ENCODE measurements at places on chromosomes 11 and 22.
A peak's percentile ranks its signal among the peaks of the same experiment; 100 is the strongest.

DNA sequence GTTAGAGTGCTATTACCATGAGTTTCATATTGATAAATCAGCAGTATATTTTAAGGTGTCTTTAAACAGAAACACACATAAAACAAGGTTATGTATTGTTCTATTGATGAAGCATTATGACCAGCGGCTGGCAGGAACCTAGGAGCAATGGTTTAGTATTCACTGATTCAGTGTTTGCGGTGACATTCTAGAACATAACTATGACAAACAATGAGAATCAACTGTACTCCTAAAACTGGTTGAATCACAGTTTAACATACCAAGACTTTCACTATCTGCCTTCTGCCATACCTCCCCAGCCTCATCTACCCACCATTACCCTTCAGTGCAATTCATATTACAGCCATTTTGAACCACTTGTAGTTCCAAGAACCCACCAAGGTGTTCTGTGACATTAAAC is 8.8 kb downstream of the HOATZ start:
- no peak for DNase-seq

DNA sequence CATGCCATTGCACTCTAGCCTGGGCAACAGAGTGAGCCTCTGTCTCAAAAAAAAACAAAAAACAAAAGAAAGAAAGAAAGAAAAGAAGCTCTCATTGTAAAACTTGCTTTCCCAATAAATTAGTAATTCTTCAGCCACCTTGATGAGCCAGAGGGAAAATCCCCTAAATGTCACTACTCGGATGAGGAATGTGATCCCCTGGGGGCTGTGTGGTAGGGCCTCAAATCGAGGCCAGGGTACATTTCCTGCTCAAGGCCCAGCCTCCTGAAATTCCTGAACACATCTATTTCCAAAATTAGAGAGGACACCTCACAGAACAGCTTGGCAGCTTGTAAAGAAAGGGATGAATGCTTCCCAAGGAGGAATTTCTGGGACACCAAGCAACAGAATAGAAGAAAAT is 147.1 kb upstream of the SESN3 start:
- DNase-seq, result no peak

DNA sequence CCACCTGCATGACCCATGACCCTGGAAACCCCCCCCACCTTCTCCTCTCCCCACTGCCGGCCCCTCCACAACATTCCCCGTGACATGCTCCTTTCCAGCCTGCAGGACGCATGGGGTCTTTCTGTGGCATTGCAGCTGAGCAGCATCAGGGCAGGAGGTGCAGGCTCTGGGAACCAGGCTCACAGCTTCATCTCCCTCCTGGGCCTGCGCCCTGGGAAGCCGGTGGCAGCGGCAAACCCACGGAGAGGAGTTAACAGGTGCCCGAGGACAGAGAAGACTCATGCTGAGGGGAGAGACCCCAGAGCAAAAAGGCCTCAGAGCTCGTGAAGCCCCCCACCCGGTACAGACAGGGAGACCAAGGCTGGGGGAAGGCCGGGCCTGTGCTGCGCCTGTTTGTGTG is 32.2 kb downstream of the CDKN1C start:
- no peak for DNase-seq

DNA sequence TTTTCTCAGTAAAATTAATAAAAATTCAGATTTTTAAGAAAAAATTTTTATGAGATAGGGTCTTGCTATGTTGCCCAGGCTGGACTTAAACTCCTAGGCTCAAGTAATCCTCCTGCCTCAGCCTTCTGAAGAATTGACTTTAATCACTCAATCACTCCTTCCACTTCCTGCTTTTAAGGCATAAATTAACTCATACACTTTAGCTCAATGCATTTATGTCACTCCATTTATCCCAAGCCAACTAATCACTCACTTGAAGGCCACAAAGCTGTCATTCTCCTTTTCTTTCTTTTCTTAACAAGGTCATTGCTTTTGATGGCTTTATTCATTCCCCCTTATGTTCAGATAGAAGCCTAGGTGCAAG is 877 bp downstream of the ALG9 start:
- no peak for DNase-seq

DNA sequence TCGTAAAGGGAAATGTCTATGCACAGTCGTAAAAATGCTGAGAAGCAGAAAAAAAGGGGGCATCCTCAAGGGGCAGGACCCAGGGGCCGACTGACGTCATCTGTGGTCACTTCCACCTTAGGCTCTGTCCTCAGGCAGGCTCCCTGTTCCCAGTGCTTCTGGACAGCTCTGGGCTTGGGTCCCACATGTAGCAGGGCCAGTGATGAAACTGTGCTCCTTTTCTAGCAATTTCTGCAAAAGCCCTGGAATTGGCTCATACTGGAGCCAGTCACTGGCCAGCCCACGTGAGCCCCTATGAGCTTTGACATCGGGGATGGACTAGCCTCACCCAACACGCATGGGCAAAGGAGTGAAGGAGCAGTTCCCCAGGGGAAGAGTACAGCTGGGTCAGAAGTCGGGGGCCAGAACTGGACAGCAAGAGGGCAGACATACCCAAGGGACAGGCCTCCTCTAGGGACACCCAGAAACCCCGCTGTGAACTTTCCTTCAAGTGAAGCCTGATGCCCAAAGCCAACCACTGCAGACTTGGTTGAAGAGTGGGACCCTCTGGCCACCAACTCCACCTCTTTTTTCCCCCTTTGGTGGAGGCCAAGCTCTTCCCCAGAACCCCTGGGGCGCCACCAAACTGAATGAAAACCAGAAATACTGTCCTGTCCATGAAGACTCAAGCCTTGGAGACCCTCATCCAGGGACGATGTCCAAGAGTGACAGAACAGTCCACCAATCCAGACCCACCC is 1349.0 kb downstream of the BRD1 start:
- DNase-seq, result no peak

DNA sequence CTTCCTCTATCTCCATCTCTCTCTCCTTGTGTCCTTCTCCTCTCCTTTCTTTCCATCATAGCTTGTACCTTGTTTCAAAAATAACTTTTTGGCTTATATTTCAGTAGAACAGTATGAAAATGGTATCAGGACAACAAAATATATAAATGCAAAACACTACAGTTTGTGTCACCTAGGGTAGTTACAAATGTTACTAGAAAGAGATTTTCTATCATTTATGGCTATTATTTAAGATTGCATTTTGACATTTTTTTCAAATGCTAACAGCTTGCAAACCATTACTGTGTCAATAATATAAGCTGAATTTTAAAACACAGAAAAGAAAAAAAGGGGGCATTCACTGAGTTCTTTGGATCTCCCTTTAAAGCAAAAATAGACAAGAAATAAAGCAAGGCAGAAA is 392.3 kb upstream of the LRRC4C start:
- no peak for DNase-seq

DNA sequence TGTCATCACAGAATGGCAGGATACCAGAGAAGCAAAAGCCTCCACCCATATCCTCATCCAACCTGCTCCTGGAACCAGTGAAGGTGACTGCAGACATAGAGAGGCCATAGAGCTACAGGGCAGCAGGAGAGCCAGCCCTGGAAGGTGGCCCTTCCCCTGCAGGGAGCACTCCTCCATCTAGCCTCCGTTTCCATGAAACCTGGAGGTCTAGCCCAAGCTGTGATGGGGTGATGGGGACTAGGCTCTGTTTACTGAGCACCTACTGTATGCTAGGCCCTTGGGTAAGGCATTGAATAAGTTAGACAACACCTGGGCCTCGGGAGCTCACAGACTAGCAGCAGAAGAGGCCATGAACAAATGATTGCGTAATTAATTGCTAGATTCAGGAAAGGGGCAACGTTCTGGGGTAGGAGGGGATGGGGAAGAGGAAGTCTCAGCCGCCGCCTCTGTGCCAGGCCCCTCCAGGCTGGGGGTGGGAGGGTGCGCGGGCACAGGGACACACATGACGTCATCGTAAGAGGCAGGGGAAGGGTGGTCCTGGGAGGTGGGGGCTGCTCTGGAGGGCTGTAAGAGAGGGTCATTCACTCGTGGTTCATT is 784 bp upstream of the SYNGR1 start:
- DNase-seq, result no peak

DNA sequence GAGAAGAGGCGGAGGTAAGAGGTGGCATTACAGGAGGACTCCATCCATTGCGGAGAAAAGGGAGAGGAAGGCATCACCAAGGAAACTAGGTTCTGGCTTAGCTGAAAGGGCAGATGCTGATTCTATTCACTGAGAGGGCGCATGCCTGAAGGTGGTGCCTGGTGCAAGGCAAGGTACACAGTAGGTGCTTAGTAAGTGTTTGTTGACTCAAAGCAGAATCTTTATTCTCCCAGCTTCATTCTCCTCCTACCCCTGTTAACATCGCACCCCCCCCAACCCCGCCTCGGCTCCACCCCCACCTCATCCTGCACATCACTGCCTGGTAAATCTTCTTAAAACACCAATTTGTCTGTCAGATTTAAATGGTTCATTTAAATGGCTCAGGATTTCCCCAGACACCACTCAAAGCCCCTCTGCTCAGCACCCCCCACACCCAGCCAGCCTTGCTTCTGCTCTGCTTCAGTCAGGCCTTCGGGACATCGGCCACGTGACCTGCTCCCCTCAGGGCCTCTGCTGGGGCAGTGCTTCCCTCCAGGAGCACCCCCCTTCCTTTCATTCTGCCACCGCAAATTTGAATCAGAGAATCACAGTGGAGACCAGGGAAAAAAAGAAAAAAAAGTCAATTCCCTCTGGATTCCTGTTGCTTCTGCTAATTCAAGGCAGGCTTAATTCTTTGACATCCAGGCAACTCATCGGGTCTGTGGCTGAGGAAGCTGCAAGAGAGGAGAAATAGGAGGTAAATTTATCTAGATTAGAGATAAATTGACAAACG is 17.8 kb upstream of the RCN1 start:
- no peak for DNase-seq

DNA sequence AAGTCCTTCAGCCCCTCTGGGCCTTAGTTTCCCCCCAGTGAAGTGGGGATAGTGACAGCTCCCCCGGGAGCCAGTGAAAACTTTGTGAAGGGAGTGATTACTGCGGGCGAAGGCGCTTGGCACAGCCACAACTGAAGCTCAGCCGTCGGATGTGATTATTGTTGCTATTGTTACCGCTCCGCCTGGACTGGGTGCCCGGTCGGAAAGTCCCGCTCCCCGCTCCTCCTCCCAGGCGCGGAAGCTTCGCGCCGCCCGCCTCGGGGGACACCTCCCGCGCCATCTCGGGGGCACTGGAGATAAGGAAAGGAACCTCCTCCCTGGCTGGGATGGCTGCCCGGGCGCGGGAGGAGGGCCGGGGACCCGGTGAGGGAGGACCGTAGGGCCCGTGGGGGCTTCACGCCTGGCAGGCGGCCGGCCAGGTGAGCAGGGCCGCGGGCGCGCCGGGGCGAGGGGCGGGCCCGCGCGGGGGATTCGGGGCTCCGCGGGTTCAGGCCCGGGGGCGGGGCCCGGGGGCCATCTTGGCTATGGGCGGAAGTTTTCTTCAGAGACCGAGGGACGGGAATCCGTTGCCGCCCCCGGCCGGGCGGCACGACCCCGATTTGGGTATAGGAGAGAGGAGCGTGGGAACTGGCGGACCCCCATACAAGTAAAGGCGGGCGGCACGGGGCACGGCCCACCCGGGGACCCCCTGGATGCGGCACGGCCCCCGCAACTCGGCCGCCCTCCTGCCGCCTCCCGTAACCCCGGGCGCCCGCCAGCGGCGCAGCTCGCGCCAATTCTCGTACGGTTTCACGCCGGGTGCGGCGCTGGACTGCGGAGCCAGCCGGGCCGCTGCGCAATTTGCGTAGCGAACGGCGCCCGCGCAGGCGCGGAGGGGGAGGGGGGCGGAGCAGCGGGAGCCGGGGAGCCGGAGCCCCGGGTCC is at the start of gene GPR137:
Gene GPR137 (plus strand): TSS at position 887 of the 923 bp plus-strand sequence. CDS start 677 bp downstream, outside the sequence.
- peak; percentile 50 for DNase-seq

DNA sequence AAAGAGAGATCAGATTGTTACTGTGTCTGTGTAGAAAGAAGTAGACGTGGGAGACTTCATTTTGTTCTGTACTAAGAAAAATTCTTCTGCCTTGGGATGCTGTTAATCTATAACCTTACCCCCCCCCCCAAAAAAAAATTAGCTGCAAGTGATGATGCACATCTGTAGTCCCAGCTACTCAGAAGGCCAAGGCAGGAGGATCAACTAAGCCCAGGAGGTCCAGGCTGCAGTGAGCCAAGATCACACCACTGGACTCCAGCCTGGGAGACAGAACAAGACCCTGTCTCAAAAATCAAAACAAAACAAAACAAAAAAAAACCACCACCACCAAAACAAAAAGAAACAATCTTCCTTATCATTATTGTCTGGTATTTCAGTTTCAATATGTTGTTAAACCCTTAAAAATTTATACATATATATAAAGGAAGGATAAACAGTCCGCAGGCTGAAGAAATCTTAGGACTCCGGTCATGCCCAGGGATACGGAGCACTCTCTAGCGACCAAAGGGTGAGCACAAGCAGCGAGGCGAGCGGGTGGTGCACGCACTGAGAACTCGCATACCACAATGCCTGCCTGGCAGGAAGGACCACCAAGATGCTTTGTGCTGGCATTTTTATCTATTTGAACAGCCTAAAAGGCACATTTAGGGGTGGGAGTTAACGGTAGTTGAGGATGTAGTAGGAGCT is 6.4 kb downstream of the POLDIP3 start:
- DNase-seq, result no peak

DNA sequence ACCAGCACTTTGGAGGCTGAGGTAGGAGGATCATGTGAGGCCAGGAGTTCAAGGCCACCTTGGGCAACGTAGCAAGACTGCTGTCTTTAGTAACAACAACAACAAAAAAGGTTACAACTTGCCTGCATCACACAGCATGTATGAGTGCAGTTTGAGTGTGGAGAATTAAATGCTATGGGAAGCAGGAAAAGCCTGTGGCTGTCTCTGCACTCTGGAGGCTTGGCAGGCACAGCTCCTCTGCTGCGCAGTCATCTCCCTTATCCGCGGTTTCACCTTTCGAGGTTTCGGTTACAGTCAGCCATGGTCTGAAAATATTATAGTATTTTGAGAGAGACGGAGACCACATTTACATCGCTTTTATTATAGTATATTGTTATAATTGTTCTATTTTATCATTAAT is 2.9 kb downstream of the MICAL2 start:
- DNase-seq, result no peak

DNA sequence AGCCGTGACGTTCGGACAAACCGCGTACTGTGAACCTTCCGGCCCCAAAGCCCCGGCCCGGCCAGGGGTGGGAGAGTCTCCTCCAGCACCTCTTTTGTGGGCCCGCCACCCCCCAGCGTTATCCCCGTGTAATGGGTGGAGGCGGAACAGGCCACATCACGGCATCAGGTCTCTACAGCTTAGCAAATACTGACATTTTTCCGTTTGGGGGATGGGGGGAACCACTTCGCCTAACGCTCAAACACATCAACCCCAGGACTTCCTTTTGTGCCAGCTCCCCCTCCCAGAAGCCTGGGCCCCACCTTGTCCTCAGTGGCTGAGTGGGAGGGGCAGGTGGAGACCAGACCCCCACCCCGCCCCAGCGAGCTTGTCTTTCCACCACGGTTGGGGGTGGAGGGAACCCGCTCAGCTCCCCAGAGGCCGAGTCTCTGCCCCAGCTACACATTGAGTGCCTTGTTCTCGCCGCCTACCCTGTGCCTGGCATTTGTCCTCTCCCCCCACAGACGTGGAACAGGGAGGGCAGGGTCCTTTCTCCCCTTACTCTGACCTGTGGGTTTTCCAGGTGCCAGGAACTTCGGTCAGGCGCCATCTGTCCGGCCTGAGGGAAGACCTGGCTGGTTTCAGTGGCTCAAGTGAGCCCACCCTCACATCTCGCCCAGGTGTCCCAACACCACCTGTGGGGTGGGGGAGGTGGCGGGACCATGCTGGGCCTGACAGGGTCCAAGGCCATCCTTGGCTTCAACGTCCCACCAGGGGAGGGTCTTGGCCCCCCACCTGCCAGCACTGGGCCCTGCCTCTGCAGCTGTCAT is 29.6 kb downstream of the SBF1 start:
- DNase-seq, result no peak

- no peak for DNase-seq
These were observed at the start of gene FERMT3 for GRCh38 chr11:64206457-64207255. TSS of gene FERMT3 (plus strand) at chr11:64206721. CDS start at chr11:64207365, 644 bp downstream.

Data from HepG2 (cell line).